ENCODE measurements at places on chromosomes 2 and 18. TPM values are rescaled to one million over a fixed set of nuclear protein-coding genes. Genes with fewer than 3 reads are reported as not detected.

- DNase-seq = peak; percentile 58
Observed at GRCh38 chr18:73235491-73235890, 367.7 kb upstream of the NETO1 start.

Gene C2orf69
- 6.4 TPM for total RNA-seq

Gene DIPK1C
- total RNA-seq = not detected

Gene TMEM37
- 0.13 TPM for total RNA-seq

DNA sequence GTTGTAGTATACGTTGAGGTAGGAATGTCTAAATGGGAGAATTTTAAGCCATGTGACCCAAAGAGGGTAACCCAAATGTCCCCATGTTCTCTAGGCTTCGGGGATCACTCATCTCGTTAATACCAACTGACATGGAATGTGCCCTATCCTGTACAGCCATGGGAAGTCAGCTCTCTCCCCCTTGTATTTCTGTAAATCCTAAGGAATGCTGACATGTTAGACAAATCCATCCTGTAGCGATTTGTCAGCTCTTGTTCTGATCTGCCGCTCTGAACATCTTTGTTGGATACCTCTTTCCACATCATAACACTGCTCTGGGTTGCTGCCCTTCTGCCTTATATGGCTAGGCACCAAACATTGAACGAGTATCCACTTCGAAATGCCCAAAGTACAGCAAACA, 350.6 kb downstream of the RND3 start:
- no peak for DNase-seq

Gene FAM110C
- total RNA-seq = 0.39 TPM

DNA sequence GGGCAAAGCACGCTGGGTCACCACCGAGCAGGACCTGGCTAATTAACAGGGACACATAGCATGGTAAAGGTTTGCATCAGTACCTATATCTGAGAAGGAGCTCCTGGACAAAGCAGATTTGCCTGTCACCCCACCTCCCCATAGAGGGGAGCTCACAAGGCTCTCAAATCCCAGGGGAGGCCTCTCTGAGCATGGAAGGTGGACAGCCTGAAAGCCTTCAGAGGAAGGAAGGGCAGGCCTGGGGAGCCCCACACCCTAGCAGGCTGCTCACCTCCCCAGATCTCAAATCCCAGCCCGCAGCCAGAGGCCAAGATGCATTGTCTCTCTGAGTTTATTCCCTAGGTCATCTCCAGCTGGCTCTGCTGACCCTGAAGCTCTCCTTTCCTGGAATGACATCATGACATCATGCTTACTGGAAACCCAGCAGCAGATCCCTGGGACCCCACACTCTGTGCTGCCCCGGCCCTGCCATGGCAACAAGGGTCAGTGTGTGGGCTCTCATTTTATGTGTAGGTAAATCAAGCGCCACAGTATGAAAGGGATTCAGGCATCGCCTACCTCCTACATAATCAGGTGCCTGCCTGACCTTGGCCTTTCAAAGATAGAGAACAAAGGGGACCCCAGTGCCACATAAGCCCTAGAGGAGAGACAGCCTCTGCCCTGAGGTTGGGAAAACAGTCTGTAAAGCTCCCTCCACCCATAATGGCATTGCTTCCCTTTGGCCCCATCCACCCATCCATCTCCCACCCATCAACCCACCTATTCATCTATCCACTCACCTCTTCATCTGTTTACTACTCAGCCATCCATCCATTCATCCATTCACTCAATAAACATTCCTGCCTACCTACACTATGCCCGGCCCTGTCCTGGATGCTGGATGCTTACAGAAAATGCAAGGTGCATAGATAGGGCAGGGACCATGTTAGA, 15.7 kb upstream of the TEX51 start:
- DNase-seq = no peak

Gene GULP1
- total RNA-seq = 2.6 TPM

DNA sequence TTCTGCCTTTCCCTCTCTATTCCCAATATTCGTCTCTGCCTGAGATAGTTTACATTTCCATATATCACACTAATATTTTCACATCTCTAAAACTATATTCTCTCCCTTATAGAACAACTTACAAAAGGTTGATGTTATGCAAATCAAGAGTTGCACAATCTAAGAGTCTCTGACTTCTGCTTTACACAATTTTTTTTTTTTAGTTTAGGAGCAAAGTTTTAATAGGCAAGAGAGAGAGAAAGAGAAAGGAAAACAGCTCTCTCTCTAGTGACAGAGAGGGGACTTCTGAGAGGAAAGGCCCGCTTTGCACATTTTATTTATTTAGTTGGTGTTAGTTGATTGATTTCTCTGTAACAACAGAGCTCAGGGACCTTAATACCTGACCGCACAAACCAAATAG, 380.2 kb downstream of the TXNL1 start:
- no peak for DNase-seq
